Astrocyte (in vitro differentiated cells and primary cell): ENCODE measurements at places on chromosomes 4 and X.
A peak's percentile ranks its signal among the peaks of the same experiment; 100 is the strongest.

DNA sequence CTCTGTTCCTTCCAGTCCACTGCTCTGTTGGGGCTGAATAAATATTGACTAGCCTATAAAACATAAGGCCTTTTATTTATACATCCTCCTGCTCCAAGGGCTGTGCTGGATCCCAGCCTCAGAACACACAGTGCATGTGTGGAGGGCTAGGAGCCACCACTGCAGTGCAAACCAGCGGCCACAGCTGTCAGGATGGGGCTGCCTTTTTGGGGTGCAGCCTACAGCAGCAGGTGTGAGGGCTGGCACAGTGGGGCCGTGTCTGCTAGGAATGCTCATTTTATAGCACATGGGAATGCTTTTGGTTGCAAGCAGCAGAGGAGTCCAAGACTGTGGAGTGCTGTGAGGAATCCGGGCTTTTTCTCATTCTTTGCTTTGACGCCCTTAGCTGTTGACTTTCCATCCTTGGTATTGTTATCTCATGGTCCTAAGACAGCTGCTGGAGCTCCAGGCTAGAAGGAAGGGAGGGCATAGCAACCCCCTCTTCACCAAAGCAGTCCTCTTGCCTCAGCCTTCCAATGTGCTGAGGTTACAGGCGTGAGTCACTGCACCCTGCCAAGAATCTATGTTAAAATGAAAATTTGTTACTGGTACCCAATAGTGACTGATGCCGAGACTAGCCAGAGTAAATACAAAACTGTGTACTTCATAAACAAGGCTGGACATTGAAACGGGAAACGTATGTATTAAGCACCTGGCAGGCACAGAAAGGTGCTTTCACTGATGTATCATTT lies 334.3 kb upstream of the GATB start:
- DNase-seq: peak; percentile 67

DNA sequence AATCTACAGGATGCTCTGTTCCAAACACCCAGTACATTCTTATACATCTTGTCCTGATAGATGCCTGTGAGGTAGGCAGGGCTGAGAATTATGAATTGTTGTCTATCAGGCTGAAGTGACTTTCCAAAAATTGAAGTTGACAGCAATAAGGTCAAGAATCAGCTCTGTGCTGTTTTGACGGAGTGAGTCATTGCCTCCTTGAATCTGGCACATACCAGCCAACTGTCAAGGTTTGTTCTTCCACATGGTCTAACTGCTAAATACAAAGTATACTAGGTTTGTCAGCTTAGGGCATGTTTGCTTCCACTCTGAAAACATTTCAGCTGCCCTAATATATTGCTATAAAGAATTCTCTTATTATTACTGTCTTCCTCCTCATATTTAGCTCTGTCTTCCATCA lies 32.3 kb downstream of the SH3RF1 start:
- DNase-seq: peak; percentile 65

DNA sequence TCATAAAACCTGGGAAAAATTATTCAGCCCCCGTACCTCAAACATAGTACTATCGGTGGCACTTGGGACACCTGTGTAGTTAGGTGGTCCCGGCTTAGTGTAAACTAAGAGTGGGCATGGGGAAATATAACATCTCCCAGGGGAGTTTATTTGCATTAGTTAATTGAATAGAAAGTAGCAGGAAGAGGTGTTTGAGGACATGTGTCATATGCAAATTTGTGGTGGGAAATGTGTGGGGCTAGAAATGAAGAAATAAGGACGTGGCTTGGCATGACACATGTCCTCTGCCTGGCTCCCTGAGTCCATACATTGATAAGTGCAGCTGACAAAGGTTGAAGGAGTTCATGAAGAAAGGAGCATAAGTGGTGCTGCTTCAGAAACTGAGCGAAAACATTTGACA lies 483.6 kb downstream of the SH2D1A start:
- DNase-seq: no peak

DNA sequence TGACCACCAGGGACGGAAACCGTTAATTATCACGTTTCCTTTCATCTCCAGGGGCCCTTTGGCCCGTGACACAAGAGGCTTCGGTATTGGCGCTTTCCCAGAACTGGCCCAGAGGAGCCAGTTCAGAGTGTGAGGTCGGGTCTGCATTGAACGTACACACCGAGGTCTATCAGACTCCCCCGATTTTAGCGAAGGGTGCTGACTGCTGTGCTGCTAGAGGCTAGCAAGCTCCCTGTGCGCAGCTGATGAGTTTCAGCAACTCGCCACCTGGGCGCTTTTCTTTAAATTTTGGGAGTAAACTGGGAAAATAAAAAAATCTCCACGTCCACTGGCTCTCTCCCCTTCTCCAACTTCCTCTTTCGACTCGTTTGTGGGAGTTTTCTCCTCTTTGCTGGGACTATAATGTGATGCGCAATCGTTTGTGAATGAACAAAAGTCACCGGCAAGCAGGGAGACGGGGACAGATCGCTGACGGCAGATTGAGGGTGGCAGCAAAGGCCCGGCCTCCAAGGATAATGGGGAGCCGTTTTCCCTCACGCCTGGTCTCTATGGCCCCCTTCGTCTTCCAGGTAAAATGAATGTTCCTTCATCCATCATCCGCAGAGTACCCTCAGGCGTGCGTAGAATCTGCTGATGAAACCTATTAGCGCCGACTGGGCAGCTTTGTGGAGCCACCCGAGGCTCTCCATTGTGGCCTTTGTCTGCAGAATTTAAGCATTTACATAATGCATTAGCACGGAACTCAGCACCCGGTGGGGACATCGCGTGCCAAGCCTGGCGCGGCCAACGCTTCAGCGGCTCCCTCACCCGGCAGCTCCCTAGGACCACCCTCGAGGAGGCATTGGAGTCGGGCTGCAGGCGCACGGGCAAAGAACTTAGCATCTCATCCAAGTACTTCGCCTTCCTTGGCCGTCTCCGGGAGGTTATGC lies 1.6 kb upstream of the LRAT start:
- DNase-seq: peak; percentile 6

GRCh38 chr4:14607578-14607977 lies 394.7 kb upstream of the CPEB2 start:
- no peak for DNase-seq

GRCh38 chr4:5424901-5425300 lies 283.5 kb downstream of the EVC2 start:
- no peak for DNase-seq

DNA sequence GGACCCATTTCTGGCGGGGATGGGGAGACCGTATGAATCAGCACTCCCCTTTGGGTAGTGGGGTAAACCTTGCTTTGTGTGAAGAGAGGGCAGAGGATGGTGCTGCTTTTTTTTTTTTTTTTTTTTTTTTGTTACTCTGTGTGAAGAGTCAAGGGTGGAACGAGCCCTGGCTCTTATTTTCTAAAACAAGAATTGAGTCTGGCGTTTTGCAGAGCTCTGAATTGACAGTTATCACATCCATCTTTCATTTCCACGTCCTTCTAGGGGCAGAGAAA lies 1.2 kb downstream of the SLAIN2 start:
- no peak for DNase-seq

DNA sequence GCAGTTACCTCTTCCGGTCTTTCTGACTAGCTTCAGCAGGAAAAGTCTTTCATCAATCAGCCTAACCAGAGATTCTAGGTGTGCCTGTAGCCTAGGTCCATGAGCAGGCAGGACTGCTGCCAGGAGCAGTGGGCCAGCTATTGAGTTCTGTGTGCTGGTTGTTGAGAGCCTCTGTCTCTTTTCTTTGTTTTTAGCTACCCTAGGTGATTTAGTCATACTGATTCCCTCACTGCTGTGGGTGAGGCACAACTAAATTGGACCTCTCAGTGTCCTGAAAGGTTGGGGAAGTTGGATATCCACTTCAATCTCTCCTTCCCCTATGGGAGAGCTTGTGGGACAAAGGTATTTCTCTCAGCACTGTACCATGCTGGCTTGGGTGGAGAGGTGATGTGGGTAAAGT lies 354.9 kb downstream of the GPAT3 start:
- peak; percentile 12 for DNase-seq

DNA sequence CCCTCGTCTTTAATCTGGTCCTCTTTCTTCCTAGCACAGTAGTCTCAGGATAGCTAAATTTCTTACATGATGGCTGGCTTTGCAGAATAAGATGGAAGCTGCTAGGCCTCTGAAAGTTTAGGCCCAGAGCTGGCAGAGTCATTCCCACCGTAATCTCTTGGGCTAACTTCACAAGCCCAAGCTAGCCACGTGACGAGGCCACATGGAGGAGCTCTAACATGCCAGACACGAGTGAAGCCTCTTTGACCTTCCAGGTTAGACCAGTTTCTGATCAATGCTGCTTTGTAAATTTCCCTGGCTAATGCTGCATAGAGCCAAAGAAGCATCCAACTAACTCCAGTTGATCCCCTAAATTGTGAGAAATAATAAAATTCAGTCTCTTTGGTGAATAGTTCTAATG lies 9.5 kb upstream of the CENPE start:
- DNase-seq: no peak

DNA sequence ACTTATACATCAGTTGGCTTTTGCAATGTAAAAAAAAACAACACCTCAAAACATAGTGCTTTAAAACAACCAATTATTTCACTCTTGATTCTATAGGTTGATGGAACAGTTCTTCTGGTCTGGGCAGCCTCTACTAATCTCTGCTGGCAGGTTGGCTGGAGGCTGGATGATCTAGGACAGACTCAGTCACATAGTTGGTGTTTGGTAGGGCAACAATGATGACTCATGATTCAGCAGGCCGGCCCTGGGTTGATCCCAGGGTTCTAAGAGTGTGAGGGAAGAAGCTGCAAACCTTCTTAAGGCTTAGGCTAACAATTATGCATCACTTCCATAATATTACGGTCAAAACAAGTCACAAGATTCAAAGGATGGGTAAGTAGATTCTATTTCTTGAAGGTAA lies 558.2 kb downstream of the ZNF674 start:
- DNase-seq: no peak

DNA sequence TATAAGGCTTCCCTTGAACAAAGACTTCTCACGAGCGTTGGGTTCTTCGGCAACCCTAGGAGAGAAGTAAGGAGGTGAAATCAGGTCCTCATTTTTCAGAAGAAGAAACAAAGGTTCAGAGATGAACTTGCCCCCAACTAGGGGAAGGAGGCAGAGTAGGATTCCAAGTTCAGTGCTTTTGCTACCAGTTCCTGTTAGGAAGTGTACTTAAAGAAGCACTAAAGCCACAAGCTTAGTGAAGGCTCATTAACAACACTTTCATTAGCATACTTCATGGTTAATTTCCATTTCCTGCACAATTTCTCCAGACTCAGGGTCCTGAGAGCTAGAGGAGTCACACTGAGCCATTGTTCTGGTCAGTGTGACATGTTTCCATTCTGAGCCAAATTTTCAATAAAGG lies 52.1 kb downstream of the VSIG4 start:
- DNase-seq: no peak
